ENCODE measurements at places on chromosomes 13 and 19.
A peak's percentile ranks its signal among the peaks of the same experiment; 100 is the strongest.

DNA sequence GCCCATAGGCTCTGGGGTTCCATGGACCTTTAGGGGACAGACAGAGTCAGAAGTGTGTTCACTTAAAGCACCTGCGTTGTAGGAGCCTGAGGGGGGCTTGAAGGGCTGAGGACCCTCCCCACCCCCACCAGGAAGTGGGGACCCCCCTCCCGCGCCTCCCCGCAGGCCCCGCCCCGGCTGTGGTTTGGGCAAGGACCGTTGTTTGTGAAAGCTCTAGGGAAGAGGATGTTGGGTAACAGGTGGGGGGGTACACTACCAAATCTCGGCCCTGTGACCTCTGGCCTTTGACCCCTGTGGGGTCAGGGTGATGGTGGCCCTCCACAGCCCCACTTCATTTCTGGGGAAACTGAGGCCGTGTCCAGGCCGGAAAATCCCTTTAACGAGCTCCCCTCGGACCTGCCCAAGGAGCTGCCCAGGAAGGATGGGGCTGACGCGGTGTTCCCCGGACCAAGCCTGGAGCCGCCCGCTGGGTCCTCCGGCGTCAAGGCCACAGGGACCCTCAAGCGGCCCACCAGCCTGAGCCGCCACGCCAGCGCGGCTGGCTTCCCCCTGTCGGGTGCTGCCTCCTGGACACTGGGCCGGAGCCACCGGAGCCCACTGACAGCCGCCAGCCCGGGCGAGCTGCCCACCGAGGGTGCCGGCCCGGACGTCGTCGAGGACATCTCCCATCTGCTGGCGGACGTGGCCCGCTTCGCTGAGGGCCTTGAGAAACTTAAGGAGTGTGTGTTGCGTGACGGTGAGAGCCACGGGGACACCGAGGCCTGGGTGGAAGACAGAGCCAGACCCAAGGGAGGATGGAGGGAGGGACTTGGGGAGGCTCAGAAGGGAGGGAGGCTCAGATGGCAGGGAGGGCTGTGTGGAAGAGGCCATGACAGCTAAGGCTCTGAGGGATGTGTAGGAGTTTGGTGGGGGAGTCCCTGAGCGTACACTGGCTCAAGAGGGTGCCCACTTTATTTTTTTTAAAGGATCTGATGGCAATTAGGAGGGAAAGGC lies 1.3 kb downstream of the ARHGAP45 start:
- DNase-seq: peak; percentile 57

- no peak for DNase-seq
These were observed 6.4 kb upstream of the TMC4 start for GRCh38 chr19:54179262-54179852.

DNA sequence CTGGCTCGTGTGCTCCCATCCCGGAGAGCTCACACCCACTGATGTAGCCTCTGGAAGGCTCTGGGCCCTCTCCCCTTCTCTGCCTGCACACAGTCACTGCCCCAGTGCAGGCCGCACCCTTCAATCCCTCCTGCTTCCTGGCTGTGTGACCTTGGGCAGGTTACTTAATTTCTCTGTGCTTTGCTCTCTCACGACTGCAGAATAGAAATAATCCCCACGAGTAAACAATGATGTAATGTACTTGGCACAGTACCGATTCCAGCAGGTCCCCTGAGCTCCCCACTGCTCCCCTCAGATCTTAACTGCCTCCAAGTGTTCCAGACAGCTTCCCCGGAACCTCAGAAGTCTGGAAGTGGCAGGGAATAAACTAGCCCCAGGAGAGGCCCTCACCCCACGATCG lies 16.1 kb downstream of the LIG1 start:
- no peak for DNase-seq

DNA sequence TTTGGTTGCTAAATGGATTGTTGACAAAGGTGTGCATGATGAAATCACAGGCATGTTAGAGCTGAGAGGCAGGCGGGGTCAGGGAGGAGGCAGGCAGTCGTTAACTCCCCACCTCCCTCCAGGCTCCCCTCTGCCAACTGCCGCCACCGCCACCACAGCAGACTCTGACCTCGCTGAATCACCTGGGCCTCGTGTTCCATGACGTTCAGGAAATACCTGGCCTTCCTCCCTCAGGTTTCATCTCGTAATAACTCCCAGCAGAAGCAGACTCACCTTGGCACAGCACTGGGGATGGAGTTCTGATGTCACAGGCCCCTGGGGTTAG lies 198.5 kb downstream of the KATNAL1 start:
- no peak for DNase-seq

DNA sequence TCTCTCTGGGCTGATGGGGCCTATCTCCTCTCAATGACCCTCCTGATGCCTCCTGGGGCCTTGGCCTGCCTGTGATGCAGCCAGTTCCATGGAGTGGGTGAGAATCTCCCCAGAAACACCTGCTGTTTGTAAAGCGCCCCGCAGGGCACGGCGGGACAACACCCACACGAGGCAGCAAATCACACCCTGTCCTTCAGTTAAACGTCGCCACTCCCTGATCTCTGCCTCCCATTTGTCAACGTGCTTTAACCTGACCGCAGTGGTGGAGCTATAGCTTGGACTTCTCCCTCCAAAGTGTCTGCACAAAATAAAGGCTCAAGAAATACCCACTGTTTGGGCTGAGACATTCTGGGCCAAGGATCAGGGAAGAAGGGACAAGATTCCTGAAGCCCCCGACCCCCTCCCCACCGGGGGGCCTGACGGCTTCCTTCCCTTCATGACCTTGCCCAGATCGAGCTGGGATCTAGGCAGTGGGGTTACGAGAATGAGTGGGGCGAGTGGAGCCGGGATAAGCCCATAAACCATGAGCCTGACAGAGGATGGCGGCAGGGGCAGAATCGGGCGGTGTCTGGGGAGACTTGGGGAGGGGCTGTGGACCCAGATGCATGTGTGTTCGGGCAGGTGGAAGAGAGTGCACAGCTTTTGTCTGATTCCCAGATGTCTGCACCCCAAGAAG lies 8.0 kb downstream of the MYDGF start:
- no peak for DNase-seq

GRCh38 chr13:38590796-38591507 lies 95.9 kb upstream of the FREM2 start:
- DNase-seq: no peak

DNA sequence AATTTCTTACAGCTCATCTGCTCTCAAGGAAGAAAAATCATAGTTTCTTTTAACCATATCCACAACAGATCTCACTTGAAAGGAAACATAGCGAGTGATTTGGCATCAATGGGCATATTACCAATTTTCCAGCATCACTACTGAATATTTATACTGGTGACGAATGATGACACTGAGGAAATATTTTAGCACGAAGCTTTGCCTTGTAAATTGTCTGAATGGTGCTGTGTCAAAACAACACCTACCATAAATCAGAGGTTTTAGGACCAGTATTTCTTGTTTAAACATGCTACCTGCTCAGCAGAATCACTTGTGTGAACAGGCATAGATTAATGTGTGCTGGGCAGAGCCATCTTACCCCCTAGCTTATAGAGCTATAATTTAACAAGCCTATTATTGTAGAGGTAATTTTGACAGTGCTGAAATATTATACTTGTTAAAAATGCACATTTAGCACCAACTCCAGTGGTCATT lies 146.8 kb downstream of the ABCC4 start:
- DNase-seq: no peak

GRCh38 chr19:47652285-47652684 lies 43.4 kb downstream of the BICRA start:
- DNase-seq: no peak

DNA sequence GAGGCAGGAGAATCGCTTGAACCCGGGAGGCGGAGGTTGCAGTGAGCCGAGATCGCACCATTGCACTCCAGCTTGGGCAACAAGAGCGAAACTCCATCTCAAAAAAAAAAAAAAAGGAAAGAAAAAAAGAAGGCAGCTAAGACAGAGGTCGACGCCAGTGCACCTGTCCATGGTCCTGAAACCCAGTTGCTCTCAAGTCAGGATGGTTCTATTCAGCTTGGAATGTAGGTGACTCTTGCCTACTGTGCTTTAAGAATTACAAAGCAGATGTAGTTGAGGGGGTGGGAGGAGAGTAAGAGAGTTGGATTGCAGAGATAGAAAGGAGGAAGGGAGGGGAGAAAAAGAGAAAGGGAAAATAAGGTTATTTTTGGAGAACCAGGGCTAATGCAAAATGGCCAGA lies 18.7 kb downstream of the CACNG7 start:
- DNase-seq: peak; percentile 54

GRCh38 chr13:24271601-24272451 lies 37.6 kb upstream of the C1QTNF9 start:
- peak; percentile 71 for DNase-seq
